GM23338 (cell line): ENCODE measurements at places on chromosomes 4 and X.

GRCh38 chr4:175297965-175298565, 379.9 kb downstream of the ADAM29 start:
- H3K4me3 ChIP-seq = no peak overlapping the region
- H3K27ac ChIP-seq = no peak overlapping the region
- H3K36me3 ChIP-seq = no peaks in the 10 kb centered on the region
- DNase-seq = no peak
- no peaks in the 10 kb centered on the region for H3K27me3 ChIP-seq

DNA sequence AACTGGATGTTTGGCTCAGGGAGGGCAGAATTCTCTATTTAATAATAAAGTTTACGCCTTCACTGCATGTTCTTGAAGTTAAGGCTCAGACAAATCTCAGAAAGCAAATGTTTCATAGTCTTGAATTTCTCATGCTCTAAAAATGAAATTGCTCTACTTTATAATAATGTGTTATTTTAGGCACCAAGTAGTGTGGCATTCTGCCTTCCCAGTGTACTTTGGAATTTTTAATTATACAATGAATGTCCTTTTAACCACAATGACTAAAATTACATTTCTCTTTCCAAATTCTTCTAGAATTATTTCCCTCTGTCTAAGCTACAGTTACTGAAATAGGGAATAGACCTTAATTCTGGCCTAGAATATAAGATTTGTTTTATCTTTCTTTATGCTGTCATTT, 97.9 kb upstream of the PDE5A start:
- no peak overlapping the region for H3K27ac ChIP-seq
- no peak overlapping the region for H3K4me3 ChIP-seq
- no peaks in the 10 kb centered on the region for H3K36me3 ChIP-seq
- peaks cover 24% of the 10 kb centered on the region for H3K4me1 ChIP-seq

GRCh38 chr4:119039779-119040178, 95.9 kb upstream of the MYOZ2 start:
- peaks cover 58% of the 10 kb centered on the region for H3K4me1 ChIP-seq
- H3K27ac ChIP-seq = no peak overlapping the region
- no peaks in the 10 kb centered on the region for H3K36me3 ChIP-seq
- H3K27me3 ChIP-seq = no peaks in the 10 kb centered on the region

GRCh38 chr4:186724058-186724863, 605 bp upstream of the FAT1 start:
- H3K4me1 ChIP-seq = peaks cover 27% of the 10 kb centered on the region
- no peaks in the 10 kb centered on the region for H3K36me3 ChIP-seq
- peak overlapping the region; percentile 79 for H3K4me3 ChIP-seq
- peaks cover 53% of the 10 kb centered on the region for H3K27me3 ChIP-seq
- DNase-seq = peak; percentile 91

DNA sequence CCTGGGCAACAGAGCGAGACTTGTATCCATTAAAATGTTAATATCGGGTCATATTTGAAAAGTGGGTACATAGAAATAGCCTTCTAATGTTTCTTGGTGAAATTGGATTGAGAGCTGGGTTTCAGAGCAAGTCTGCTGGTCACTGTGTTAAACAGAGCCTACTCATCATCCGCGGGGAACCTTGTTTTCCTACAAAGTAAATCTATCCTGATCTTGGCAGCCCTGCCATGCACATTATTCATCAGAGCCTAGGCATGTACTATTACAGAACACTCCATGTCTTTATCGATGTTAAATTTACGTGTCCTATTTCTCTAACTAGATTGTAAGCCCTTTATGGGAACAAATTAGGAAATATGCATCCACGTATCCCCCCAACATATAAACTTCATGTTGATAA, 18.7 kb downstream of the SETD7 start:
- no peak overlapping the region for H3K27ac ChIP-seq
- DNase-seq = no peak
- H3K4me3 ChIP-seq = no peak overlapping the region
- H3K36me3 ChIP-seq = no peaks in the 10 kb centered on the region

GRCh38 chr4:77003400-77003799, 53.8 kb downstream of the SEPTIN11 start:
- H3K4me3 ChIP-seq = no peak overlapping the region
- H3K27ac ChIP-seq = no peak overlapping the region
- DNase-seq = no peak
- H3K4me1 ChIP-seq = peaks cover 48% of the 10 kb centered on the region
- H3K27me3 ChIP-seq = no peaks in the 10 kb centered on the region
- H3K36me3 ChIP-seq = peaks cover 8% of the 10 kb centered on the region; the same call in 1 of the 2 replicates

GRCh38 chr4:11729548-11729947, 300.9 kb upstream of the HS3ST1 start:
- no peaks in the 10 kb centered on the region for H3K27me3 ChIP-seq
- H3K4me1 ChIP-seq = no peaks in the 10 kb centered on the region
- H3K4me3 ChIP-seq = no peak overlapping the region
- no peak for DNase-seq

DNA sequence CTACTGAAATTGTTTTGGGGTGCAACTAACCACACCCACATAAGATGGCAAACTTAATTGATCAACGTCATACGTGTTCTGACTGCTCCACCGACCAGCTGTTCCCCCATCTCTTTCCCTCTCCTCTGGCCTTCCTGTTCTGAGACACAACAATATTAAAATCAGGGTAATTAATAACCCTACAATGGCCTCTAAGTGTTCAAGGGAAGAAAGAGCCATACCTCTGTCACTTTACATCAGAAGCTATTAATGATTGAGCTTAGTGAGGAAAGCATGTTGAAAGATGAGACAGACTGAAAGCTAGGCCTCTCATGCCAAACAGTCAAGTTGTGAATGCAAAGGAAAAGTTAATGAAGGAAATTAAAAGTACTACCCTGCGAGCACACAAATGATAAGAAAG, 173.9 kb upstream of the FTHL17 start:
- H3K4me1 ChIP-seq = 0 out of 2 replicates have a peak, but pooled peaks cover 8% of the 10 kb centered on the region
- H3K36me3 ChIP-seq = no peaks in the 10 kb centered on the region
- H3K4me3 ChIP-seq = no peak overlapping the region

DNA sequence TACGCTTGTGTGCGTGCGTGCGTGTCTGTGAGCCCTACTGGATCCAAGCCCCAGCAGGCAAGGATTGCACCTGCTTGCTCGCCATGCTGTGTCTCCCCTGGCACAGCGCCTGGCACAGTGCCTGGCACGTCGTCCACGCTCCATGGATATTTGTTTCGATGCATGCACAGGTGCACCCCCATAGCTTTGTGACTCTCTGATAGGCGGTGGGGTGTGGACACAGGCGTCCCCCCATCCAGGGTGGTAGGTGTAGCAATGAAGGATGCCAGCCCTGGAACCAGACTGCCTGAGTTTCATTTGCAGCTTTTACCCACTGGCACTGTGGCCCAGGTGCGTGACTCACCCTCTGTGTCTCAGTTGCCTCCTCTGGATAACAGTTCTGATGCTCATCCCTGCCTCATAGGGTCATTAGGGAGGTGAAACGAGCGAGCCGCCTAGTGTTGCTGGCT, 20.2 kb downstream of the PIGG start:
- no peak overlapping the region for H3K4me3 ChIP-seq
- H3K36me3 ChIP-seq = peaks cover 17% of the 10 kb centered on the region
- H3K27me3 ChIP-seq = no peaks in the 10 kb centered on the region
- no peak for DNase-seq
- H3K27ac ChIP-seq = no peak overlapping the region

GRCh38 chr4:1050486-1051213, 39.2 kb downstream of the FGFRL1 start:
- no peak overlapping the region for H3K4me3 ChIP-seq
- no peaks in the 10 kb centered on the region for H3K4me1 ChIP-seq
- no peak overlapping the region for H3K27ac ChIP-seq

DNA sequence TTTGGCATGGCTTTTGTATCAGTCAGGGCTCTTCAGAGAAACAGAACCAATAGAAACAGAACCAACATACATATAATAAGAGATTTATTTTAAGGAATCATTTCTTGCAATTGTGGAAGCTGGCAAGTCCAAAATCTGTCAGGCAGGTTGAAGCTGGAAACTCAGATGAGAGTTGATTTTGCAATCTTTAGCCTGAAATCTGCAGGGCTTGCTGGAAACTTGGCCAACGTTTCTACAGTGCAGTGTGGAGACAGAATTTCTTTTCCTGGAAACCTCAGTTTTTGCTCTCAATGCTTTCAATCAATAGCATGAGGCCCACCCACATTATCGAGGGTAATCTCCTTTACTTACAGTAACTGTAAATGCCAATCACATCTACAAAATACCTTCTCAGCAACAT, 45.4 kb downstream of the COMMD8 start:
- H3K4me1 ChIP-seq = peaks cover 16% of the 10 kb centered on the region; the same call in 1 of the 2 replicates
- no peaks in the 10 kb centered on the region for H3K36me3 ChIP-seq
- H3K4me3 ChIP-seq = no peak overlapping the region
- H3K27me3 ChIP-seq = no peaks in the 10 kb centered on the region
- DNase-seq = no peak
- H3K27ac ChIP-seq = no peak overlapping the region

DNA sequence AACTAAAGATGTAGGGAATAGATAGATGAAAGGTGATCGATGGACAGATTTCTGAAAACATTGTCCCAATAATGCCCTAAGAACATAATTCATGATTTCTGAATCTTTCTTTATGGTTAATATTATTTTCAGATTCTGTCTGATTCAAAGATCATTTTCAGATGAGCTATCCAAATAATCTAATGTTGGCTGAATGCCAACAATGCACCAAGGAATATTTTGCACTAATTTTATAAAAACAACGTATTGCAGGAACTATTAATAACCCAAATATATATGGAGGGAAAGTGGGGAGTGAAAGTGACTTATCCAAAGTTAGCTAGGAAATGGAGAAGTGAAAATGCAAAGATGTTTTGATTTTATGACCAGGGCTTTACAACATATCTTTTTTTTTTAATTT, 1675.5 kb downstream of the STIM2 start:
- no peak for DNase-seq
- no peaks in the 10 kb centered on the region for H3K4me1 ChIP-seq
- H3K4me3 ChIP-seq = no peak overlapping the region

GRCh38 chr4:44186096-44186849, 262.3 kb downstream of the KCTD8 start:
- H3K4me3 ChIP-seq = no peak overlapping the region
- H3K27ac ChIP-seq = no peak overlapping the region
- H3K4me1 ChIP-seq = no peaks in the 10 kb centered on the region
- DNase-seq = peak; percentile 44

DNA sequence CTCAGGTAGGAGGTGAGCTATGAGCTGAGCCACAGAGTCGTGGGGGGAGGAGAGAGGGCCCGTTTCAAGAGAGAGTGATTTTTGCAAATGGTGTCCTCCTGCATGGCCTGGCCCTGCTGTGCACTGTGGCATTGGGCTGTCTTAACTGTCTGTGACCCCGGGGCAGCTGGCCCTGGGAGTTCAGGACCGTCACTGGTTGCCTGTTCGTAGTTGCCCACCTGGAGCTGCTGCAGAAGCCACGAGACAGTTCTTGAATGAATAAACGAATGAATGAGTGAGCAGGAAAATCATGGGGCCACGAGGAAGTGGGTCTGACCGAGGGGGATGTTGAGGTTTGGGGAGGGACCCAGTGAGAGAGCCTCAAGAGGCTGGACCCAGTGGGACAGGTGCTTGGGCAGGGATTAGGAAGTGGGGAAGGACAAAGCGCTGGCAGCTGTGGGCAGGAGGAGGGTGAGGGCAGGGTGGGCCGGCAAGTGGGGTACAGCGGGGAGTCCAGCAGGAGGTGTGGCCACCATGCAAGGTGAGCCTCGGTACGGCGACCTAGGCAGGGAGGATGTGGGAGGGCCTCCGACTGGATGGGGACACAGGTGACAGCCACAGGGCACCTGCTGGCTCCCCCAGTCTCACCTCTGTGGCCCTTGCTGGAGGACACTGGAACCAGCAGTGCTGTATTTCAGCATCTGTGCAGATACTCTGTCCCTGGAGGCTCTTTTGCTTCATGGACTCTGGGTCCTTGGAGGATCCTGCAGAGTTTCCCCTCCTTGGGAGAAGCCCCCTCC, 10.2 kb downstream of the RGS12 start:
- DNase-seq = no peak
- no peak overlapping the region for H3K27ac ChIP-seq
- H3K4me1 ChIP-seq = peaks cover 6% of the 10 kb centered on the region; the same call in 1 of the 2 replicates
- no peak overlapping the region for H3K4me3 ChIP-seq

DNA sequence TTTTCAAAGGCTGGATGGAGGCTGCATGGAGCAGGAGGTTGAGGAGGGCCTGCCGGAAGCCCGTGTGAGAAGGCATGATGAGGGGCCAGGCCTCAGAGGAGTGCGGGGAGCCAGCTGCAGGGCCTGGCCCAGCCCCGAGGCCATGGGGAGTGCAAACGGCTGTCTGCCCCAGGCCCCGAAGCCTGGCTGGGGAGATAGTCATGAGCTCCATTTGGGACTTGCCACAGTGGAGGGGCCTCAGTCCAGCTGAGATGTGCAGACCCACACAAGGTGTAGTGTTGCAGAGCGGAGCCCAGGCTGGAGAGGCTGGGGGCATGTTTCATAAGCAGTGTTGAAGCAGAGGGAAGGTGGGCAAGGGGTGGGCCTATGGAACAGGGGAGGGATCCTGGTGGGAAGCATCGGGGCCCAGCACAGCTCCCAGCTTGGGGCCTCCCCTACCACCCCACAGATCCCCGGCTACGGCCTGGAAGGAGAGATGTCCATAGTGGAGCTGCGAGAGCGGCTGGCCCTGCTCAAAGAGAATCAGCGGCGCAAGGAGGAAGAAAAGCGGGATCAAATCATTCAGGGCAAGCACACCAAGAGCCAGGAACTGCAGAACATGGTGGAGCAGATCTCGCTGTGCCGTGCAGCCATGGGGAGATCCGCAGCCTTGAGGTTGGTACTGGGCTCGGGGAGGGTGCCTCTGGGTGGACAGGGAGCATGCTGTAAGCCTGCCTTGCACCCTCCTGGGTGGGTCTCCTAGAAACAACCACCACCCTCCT, 9.1 kb upstream of the RNF4 start:
- H3K4me1 ChIP-seq = peaks cover 10% of the 10 kb centered on the region; the same call in 1 of the 2 replicates
- H3K4me3 ChIP-seq = no peak overlapping the region
- no peak for DNase-seq
- peaks cover 28% of the 10 kb centered on the region for H3K27me3 ChIP-seq

DNA sequence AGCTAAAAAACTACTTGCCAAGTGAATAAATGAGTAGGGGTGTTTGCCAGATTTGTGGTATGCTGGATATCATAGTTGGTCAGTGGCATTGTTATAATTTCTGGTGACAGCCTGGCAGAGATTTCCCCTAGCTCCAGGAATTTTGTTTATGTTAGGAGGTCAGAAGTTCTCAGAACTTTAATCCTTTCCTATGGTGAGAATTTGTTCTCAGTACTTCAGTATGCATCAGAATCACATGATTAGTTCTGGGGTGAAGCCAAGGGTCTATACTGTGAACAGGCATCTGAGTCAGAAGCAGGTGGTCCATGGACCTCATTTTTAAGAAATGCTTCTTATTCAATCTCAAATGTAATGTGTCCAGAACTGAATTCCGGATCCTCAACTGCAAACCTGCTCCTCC, 10.5 kb downstream of the RASSF6 start:
- peaks cover 7% of the 10 kb centered on the region; the same call in 1 of the 2 replicates for H3K4me1 ChIP-seq
- H3K36me3 ChIP-seq = no peaks in the 10 kb centered on the region
- H3K4me3 ChIP-seq = no peak overlapping the region
- no peak for DNase-seq

DNA sequence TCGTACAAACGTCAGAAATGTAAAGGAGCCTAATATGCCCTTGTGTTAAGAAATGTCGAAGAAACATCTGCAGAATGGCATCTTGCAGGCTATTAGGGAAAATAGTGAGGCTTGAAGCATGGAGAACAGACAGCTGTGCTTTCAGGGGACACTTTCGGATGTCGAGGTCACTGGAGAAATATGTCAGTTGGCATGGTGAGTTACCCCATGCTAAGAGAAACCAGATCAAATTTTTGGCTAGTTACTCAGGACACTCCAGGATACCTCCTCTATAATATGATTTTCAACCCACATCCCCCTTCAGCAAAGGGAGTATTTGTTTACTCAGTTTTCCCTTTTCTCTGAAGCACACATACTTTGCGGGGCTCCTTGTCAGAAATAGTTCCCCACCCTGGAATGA, 171.4 kb downstream of the GPC3 start:
- no peak for DNase-seq
- H3K4me1 ChIP-seq = no peaks in the 10 kb centered on the region
- no peak overlapping the region for H3K4me3 ChIP-seq
- no peak overlapping the region for H3K27ac ChIP-seq
- H3K27me3 ChIP-seq = no peaks in the 10 kb centered on the region
